ENCODE measurements at places on chromosomes 7 and 10.

GRCh38 chr7:118615-119391 is 73.6 kb upstream of the FAM20C start:
- no peak for DNase-seq

DNA sequence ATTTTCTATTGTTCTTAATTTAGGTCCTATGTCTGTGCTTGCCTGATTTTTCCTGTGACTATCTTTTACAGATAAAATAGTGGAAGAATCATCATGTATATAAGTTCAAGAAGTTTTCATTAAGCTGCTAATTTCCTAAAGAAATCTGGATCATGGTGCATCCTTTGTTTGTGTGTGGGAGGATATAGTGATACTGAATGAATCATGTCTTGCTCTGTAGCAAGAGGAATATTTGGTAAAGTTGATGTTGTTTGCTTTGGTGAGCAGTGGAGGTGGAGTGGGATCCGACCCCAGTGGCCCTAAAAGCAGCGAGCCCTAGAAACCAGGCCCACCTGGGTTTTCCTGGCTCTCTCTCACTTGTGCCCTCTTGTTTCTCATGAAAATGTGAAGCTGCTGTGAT is 83.7 kb downstream of the CCNY start:
- no peak for DNase-seq

- no peak for DNase-seq
Measured at GRCh38 chr7:121020249-121020988, 31.9 kb downstream of the CPED1 start.

DNA sequence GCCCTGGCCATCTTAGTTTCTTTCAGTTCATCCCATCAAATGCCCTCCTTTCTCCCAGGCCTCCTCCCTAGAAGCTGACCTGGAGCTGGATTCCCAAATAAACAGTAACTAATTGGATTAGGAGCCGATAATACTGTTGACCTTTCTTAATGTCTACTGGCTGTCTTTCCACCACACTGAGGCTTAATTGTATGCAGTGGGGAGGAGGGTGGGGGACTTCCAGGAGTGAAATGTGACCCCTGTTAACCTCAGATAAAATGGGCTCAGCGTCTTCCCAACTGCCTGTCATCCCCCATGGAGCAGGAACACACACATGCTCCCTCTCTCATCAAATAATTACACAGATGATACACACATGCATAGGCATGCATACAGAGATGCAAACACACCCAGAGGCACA is 53.7 kb upstream of the LBX1 start:
- no peak for DNase-seq

- no peak for DNase-seq
Measured at GRCh38 chr7:1666317-1666822, 3.7 kb upstream of the ELFN1 start.

DNA sequence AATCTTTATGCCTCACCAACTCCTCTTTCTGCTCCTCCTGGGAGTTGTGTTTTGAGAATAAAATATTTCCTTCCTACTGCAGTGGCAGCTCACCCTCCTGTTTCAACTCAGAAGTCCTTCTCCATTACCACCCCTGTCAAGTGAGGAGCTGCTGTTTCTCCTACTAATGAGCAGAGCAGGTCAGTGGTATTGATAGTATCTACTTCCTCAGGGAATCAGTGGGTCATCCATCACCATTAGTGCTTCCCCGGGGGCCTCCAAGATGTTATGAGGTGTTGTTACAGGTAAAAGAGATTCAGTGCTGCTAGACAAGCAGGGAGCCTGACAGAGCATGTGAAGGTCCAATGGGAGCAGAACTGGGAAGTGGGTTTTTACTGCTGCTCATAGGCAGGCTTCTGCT is 795.2 kb downstream of the REEP3 start:
- no peak for DNase-seq

- no peak for DNase-seq
Measured at GRCh38 chr7:150586785-150587152, 19.6 kb downstream of the GIMAP4 start.

- no peak for DNase-seq
Measured at GRCh38 chr7:119720541-119720940, 552.4 kb upstream of the KCND2 start.

- no peak for DNase-seq
Measured at GRCh38 chr10:13219685-13220670, 14.2 kb downstream of the UCMA start.

GRCh38 chr7:115191526-115191925 is 269.6 kb downstream of the MDFIC start:
- no peak for DNase-seq

DNA sequence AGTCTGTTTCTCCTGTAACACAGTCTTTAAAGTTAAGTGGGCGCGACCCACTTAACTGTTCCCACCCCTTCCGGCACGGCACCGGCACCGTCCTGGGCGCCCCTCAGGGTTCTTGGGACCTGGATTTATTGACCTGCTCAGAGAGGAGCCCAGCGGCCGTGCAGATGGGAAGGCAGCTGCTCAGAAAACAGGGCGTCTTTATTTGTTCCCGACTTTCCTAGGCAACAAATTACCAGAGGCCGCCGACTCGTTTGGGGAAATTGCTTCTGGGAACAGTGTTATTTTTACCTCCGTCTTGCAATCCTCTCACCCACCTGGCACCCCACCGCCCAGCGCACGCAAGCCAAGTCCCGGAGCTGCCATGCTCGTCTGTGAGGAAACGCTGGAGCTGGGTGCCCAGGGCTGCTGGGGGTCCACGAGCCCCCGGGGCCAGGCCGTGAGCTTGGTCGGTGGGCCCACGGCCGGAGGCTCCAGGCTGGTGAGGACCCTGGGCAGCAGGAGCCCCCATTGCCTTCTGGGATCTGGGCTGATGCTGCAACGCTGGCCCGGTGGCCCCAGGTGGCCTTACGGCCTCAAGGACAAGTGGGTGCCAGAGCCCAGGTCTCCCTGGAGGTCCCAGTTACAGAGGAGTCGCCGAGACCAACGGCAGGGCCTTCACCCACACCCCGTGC is 14.9 kb upstream of the ADGRA1 start:
- DNase-seq = no peak

GRCh38 chr10:74206746-74207145 is 55.7 kb downstream of the ADK start:
- no peak for DNase-seq

DNA sequence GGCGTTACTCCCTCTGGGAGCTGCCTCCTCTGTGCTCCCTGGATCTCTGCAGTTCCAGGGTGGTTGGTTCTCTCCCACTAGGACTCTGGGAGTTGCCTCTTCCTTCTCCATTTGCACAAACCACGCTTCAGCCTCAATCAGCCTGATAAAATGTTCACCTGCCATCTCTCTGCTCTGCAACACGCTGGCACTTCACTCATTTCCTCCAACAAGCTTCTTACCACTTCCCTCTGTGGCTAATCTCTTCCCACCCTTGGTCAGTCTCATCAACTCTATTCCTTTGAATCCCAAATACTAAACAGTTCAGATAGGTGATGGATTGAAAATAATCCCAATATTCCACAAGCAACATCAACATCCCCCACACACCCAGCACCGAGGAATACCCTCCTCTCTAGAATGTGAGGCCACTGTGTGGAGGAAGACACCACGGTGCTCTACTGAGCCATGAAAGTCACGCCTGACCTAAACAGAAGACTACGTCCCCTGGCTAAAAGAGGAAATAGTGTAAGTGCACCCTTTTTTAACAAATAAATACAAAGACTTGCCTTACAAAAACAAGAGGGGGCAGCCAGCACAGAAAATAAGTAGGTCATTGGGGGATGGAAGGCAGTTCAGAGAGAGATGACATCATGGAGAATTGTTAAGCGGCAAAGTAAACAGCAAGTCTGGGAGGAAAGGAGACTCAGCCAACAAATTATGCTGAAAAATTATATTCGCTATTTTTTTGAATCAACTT is 1.9 kb upstream of the FAM170B start:
- no peak for DNase-seq

DNA sequence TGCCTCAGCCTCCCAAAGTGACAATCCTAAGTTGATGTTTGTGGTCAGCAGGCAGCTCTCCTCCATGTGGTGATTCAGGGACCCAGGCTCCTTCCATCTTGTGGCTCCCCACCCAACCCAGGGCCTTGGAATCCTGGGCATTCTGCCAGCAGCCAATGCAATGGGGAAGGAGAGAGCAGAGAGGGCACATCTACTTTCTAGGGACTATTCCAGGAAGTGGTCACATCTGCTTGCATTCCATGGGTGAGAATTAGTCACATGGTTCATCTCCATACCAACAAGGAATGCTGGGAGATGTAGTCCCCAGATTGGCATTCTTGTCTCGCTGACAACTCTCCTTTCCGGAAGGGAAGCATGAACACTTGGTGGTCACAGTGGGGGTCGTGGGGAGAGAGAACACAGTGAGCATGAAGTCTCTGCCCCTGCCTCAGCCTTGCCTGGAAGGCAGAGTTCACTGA is 9.9 kb upstream of the SRRM3 start:
- no peak for DNase-seq

DNA sequence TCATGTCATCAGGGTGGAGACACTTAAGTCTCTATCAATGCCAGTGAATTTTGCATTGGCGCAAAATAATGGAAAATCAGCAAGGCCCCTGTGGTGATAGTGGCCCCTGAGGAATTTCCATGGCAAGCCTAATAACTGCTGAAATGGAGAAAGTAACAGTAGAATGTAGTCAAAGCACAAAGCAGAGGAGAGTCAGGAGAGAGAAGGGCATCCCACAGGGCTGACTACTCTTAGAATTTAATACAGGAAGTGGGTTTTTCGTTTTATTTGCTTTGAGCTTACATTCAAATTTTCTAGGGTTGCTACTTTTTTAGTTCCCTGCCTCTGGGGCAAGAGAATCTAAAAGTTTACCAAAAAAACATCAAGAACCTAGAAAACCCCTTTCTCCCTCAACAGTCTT is 39.0 kb downstream of the BZW2 start:
- DNase-seq = no peak

DNA sequence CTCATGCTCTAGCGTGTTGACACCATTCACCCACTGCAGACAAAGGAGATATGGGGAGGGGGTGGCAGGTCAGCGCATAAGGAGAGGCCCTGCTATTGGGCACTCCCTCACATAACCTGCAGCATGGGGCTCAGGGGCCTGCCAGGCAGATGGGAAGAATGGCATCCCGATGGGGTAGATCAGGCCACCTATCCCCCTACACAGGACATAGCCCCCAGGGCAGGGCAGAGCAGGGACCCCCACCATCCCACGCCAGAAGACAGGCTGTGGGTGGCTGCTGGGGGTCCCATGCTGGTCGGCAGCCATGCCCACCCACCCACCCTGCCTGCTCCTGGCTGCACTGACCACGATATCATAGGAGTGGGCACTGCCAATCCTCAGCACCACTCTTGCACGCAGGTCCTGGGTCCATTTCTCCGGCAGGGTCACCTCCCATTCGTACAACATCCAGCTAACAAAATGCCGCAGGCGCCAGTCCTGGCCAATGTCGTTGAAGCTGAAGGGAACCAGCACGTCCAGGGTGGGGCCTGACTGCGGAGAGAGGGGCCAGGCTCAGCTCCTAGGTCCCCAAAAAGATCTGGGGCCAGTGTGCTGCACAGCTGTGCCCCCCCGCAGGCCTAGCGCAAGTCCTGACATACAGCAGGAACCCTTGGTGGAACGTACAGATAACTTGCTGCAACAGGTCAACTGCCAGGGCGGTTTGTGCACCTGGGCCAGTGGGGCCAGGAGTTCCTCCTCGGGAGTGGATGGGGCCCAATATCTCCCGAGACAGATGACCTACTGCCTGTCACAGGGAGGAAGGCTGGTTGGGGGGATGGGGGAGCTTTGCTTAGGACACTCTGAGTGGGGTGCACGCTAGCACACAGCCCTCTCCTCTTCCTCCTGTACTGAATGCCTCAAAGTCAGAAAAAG is 45.9 kb upstream of the ZNF479 start:
- DNase-seq = no peak

DNA sequence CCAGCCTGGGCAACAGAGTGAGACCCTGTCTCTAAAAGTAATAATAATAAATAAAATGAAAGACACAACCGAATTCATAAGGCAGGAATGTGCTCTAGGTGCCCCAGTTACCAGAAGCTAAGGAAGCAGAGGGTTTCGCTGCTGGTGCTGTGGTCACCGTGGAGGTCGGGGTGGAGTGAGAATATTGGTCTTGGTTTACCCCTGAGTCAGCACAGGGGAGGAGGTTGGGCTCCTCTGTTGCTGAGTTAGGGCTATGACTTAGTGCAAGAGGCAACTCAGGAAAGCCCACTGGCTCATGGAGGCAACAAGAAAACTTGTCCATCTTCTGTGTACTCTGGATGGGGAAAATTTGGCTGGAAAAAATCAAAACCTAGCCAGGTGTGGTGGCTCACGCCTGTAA is 117.1 kb downstream of the MYL10 start:
- DNase-seq = no peak

GRCh38 chr7:12786494-12786893 is 99.1 kb downstream of the ARL4A start:
- no peak for DNase-seq

- DNase-seq = no peak
Measured at GRCh38 chr7:129530795-129531391, 28.6 kb downstream of the SMKR1 start.

- DNase-seq = no peak
Measured at GRCh38 chr10:93704451-93704850, 2.1 kb upstream of the FRA10AC1 start.

DNA sequence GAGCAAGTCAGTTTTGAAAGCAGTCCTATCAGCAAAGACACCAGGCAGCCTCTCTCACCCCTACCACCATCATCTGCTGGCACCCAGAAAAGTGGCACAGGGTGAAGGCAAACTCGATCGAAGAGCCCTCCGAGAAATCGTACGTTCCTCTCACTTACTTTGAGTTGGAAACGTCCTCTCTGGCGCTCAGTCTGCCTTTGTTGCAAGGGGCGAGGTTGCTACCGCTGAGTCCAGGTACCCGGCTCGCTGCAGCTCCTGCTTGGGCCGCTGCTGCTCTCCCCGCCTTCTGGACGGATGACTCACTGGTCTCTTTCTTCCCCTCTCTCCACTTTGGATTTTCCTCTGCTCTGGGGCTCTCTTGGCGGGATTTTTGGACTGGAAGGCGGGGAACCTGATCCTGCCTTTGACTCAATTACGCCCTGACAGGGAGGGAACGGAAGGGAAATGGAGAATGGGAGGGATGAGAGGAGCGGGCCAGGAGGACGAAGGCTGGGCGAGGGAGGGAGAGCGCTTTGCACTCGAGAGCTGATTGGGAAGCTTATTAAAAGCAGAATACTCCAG is at the start of gene PTN:
TSS of gene PTN (minus strand) at position 453 of the 561 bp plus-strand sequence. CDS start 88,760 bp downstream, outside the sequence.
- no peak for DNase-seq

GRCh38 chr10:35070521-35070920 is 19.6 kb downstream of the CUL2 start:
- no peak for DNase-seq

DNA sequence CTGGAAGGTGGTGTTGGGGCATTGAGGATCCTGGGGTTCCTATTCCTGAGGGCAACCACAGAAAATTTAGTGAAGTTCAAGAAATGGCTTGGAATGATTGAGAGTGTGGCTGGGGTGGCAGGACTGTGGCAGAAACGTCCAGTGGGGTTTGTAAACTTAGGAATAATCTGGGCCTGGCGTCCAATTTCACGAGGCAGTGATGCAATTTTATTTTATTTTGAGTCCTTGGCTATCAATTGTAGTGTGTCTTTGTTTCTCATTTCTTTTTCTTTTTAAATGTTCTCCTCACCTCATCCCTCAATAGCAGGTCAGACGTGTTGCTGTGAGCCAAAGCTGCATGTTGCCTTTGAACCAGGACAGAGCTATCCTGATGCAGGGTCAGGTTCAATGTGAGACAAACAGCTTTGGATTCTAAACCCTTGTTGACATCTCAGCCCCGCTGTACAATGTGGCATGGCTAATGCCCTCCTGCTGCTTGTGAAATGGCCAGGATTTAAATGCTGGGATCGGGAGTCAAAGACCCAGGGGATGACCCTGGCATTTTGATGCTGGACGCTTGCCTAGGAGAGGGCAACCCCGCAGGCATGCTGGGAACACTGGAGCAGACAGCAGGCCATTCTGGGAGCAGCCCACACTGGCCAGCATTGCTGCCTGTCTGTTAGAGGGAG is 64.8 kb downstream of the RBM20 start:
- DNase-seq = no peak

Measured in effector CD4-positive, alpha-beta T cell (primary cell).